ENCODE measurements at places on chromosomes 4 and X.

DNA sequence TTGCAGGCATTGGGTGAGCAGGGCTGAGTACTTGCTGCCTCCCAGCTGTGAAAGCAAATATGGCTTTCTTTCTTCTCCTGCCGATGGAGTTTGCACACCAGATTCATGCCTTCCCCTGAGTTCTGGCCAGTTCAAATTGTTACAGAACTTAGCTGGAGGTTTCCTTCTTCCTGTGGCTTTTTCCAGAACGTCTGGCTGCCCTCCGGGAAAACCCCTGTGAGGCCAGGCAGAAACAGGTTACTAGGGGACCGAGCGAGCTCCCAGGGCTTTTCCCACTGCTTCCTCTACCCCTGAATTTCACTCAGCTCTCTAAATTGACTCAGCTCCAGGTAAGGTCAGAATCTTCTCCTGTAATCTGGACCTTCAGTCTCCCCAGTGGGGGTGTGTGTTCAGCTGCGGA lies 482.4 kb downstream of the C4orf33 start:
- DNase-seq: no peak

GRCh38 chr4:128384765-128385598 lies 97.4 kb upstream of the PGRMC2 start:
- DNase-seq: no peak

DNA sequence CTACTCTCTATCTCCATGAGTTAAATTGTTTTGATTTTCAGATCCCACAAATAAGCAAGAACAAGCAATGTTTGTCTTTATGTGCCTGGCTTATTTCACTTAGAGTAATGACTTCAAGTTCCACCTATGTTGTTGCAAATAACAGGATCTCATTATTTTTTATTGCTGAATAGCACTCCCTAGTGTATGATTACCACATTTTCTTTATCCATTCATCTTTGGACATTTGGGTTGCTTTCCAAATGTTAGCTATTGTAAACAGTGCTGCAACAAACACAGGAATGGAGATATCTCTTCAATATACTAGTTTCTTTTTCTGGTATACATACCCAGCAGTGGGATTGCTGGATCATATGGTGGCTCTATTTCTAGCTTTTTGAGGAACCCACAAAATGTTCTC lies 136.0 kb downstream of the SLITRK2 start:
- no peak for DNase-seq

- no peak for DNase-seq
Observed at GRCh38 chrX:130086447-130087206, 23.7 kb downstream of the ELF4 start.

GRCh38 chr4:122479935-122480416 lies 23.5 kb upstream of the IL2 start:
- DNase-seq: no peak

DNA sequence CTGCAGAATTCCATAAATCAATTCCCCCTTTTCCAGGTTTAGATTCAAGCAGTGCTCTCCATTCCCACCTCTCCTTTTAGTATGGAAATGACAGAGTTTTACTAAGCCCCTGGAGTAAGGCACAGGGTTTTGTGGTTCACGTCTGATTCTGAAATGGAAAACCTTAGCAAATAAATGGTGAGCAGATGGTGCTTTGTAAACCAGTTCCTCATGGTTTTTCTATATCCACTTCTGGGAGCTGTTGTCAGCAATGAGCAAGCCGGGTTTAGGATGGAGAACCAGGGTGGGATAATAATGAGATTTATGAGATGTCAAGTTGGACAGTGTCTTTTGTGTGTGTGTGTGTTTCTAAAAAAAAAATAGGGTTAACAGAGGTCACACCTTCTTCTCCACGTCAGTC lies 113.8 kb upstream of the RBPJ start:
- DNase-seq: no peak

DNA sequence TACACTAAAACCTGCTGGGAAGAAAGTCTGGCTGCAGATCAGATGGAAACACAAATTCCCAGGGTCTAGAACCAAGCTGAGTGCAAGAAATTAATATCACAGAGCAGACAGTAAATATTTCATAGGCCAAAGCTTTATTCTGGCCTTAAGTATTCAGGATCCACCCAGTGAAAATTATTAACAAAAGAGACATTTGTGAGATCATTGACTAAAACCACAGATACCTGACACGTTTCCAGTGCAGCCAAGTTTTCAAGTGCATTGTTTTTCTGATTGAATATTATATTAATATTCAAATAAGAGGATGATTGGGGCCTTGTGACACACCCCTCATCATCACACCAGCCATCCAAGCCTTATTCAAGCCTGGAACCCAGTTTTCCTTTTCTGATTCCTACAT lies 10.3 kb downstream of the ELOVL6 start:
- no peak for DNase-seq

DNA sequence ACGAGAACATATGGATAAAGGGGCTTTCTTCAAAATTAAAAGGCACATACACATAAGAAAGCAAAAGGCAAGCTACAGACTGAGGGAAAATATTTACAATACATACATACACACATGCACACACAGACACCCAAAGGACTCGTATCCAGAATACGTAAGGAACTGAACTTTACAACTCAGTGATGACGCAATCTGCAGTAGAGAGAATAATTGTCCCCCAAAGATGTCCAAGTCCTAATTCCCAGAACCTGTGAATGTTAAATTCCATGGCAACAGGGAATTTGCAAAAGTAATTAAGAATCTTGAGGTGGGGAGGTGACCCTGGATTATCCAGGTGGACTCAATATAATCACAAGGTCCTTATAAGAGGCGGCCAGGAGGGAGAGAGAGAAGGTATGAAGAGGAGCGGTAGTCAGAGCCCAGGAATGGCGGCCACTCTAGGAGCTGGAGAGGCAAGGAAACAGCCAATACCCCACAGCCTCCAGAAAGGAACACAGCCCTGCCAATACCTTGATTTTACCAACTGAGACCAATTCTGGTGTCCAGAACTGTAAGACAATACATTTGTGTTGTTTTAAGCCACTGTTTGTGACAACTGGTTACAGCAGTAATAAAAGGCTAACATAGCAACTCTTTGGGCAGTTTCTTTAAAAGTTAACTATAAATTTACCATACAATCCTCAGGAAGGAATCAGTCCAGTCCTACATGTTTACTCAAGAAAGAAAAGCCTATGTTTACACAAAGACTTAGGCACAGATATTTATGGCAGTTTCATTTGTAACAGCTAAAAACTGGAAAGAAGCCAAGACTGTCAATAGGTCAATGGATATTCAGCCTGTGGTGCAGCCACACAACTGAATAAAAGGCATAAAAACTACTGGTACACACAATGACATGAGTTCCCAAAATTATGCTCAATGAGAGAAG lies 27.3 kb upstream of the STS start:
- no peak for DNase-seq

DNA sequence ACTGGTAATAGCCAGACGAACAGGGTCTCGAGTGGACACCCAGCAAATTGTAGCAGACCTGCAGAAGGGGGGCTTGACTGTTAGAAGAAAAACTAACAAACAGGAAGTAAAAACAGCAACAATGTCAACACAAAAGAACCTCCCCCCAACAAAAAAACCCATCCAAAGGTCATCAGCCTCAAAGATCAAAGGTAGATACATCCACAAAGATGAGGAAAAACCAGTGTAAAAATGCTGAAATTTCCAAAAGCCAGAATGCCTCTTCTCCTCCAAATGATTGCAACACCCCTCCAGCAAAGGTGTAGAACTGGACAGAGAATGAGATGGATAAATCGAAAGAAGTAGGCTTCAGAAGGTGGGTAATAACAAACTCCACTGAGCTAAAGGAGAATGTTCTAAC lies 313.0 kb upstream of the TEX13C start:
- DNase-seq: no peak

DNA sequence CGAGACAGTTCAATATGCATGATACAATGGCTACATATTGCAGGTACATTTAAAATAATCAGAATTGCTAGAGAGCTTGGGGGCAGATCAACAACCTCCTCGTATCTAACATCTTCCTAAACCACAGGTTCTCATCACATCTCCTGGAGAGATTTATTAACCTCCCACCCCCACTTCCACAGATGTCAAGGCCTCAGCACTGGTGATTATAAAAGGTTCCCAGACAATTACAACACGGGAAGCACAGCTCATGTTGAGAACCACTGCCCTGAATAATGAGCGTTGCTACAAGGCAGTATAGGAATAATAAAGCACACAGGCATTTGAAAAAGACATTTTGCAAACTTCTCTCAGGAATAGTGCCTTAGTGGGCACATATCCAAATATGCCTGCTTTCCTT lies 42.8 kb downstream of the ELOVL6 start:
- DNase-seq: no peak

GRCh38 chr4:43047058-43047457 lies 154.5 kb downstream of the GRXCR1 start:
- no peak for DNase-seq

- no peak for DNase-seq
Observed at GRCh38 chr4:18882468-18882867, 860.9 kb upstream of the LCORL start.

DNA sequence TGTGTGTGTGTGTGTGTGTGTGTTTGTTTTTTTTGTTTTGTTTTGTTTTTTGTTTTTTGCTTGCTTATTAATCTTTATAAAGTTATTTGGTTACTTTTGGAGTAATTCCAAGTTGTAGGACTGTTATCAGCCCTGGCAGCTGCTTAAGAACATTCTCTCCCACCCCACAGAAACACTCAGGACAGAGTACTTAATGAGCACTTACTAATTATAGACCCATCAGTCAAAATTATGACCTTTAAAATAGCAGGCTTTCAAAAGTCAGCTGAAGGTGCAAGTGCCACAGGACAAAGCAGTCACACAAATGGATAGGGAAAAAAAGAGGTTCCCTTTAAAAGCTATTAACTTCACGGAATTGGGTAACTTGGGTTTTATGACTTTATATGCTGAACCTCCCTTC lies 69.0 kb downstream of the BEND2 start:
- DNase-seq: no peak

GRCh38 chrX:118392716-118393115 lies 46.8 kb downstream of the WDR44 start:
- DNase-seq: no peak

DNA sequence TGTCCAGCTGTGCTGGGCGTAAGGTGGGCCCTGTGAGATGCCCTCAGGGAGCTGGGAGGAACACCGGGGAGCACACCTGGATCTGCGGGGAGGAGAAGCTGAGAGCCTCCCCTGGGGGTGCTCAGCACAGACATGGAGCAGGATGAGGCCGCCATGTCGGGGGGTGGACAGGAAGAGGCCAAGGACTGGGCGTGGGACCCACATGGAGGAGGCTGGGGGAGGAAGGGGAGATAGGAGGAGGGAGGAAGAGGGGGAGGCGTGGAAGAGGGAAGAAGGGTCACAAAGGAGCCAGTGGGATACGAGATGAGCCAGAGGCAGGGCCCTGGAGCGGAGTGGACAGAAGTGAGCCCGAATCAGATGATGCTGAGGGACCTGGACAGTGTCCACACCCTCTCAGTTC lies 66.3 kb downstream of the ZFYVE28 start:
- no peak for DNase-seq

- peak; percentile 12 for DNase-seq
Observed at GRCh38 chr4:106898621-106899230, 137.4 kb downstream of the DKK2 start.

- DNase-seq: no peak
Observed at GRCh38 chr4:116018831-116019230, 905.4 kb upstream of the NDST4 start.

- no peak for DNase-seq
Observed at GRCh38 chr4:98166025-98166730, 22.9 kb upstream of the STPG2 start.

GRCh38 chr4:2101346-2102044 lies 42.4 kb downstream of the NAT8L start:
- DNase-seq: no peak

- DNase-seq: no peak
Observed at GRCh38 chrX:150012647-150013381, 74.5 kb upstream of the EOLA2 start.

DNA sequence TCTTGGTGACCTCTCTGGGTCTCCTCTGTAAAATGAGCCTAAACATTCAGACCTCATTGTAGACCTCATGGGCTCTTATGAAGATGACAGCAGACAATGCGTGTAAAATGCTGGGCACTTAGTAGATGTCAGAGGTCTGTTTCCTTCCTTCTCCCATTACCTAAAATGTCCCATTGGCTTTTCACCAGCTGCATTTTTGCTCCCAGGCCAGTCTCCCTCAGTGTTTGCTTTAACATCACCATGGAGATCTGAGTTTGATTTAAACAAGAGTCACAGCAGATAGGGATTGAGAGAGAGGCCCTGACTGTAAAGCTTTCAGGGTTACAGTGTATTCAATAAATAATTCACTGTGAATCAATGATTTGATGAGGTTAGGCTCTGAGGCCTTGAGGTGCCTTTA lies 24.3 kb downstream of the PSAPL1 start:
- no peak for DNase-seq

GRCh38 chr4:38856524-38857337 lies at the start of gene TLR6:
TSS of gene TLR6 (minus strand) at chr4:38856817. CDS start at chr4:38829473, 27,344 bp downstream.
- peak; percentile 61 for DNase-seq

GRCh38 chr4:169530048-169530447 lies 82.3 kb downstream of the NEK1 start:
- DNase-seq: no peak

- DNase-seq: no peak
Observed at GRCh38 chr4:20219521-20219920, 32.2 kb upstream of the SLIT2 start.

GRCh38 chr4:1367936-1368289 lies 20.9 kb downstream of the UVSSA start:
- no peak for DNase-seq

GRCh38 chr4:173264684-173265185 lies 69.4 kb downstream of the HMGB2 start:
- no peak for DNase-seq

DNA sequence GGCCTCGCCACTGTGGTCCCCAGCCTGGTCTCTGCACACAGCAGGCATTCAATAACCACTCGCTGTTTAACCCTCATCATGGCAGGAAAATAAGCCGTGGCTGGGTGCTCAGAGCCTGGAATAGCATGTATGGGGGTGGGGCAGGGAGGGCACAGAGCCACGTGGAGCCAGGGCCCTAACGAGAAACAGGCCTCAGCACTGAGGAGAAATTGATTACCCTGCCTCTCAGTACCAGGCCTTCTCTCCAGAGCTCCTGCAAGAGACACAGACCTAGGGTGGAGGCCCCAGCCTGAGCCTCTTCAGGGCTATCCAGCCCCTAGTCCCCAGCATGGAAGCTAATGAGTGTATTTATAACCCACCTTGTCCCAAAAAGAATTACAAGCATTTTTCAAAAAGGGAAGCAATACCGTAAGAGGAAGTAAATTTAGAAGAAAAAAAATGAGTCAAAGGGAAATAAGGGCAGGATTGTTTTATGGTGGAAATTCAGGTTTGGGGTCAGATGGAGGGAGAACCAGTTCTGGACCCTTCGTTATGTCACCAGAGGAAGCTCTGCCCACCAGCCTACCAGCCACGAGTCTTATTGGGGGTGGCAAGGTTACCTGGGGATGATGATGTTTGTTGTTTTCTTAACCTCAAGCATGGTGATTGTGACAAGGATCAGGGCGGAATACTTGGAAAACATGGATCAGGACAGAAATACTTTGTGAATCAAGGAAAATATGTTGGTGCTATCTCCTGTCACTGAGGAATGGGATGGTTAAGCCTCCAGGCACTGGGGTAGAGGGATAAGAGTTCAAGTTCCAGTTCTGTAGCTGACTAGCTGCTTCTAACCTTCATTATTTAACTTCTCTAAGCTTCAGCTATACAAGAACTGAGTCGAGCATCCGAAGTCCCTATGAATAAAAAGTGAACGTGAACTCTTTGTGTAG lies 101.9 kb upstream of the RBPJ start:
- no peak for DNase-seq

Data from stimulated activated CD4-positive, alpha-beta T cell treated with anti-CD3 and anti-CD28 coated beads, Interleukin-4, amount 100 ng/mL, for 48 hours (primary cell).